Activated naive CD4-positive, alpha-beta T cell treated with anti-CD3 and anti-CD28 coated beads, Interleukin-2, amount 10 ng/mL, durations not matched to agents 7 days and 5 days (primary cell): ENCODE measurements at places on chromosomes 5 and 9.

- DNase-seq, result no peak
These were observed 17.2 kb downstream of the ENHO start for GRCh38 chr9:34505370-34506120.

GRCh38 chr9:106862821-106863720 lies at the start of gene ZNF462:
ZNF462 (plus strand) TSS chr9:106863166; CDS start chr9:106923384, 60,218 bp downstream.
- no peak for DNase-seq

- no peak for DNase-seq
These were observed 44.6 kb downstream of the ADAMTS2 start for GRCh38 chr5:179300581-179301180.

DNA sequence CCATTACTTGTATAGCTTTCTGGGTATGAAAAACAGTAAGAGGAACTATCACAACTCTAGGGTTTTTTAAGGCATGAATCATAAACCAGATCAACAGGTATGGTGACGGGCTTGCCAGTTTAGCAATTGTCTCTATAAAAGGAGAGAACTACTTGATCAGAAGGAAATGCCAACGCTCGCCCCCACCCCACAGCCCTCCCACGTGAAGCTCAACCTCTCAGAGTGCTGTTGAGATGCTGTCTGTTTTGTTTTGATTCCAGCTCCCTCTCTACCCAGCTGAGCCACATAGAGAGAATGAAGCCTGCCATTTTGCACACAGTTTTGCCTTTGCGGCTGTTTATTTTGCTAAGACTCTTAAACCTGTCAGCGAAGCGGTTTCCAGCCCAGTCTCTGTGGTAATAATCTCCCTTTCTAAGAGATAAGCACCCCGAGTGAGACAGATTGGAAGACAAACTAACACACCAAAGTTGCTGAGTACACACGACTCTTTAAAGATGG lies 257.9 kb upstream of the ANKRD55 start:
- DNase-seq, result peak; percentile 36

DNA sequence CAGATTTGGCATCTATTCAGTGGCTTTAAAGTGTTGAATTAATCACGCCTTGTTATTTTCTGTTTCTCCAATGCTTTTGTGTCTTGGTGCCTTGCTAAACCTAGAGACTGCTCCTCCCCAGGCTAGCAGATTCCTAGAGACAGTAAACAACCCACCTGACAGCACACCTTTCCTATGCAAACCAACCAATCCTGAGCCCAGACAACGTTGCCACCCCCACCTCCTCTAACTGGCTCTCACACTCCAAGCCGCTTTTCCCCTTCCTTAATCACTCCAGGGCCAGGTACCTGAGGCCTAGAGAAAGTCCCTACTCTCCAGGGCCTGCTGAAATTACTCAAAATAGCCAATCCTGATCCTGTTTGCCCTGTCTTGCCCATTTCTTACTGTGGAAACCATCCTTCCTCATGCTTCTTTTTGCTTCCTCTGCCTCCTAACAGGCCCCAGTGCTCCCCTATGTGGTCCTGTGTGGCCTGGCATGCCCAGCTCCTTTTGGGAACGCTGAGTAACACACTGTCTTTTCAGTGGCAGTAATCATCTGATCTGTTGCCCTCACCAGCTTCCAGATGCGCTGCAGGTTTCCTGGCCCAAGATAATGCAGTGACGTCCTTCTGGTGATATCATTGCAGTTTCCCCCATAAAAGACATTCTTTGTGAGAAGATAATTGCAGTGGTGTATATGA lies 53.4 kb downstream of the GAS1 start:
- no peak for DNase-seq

DNA sequence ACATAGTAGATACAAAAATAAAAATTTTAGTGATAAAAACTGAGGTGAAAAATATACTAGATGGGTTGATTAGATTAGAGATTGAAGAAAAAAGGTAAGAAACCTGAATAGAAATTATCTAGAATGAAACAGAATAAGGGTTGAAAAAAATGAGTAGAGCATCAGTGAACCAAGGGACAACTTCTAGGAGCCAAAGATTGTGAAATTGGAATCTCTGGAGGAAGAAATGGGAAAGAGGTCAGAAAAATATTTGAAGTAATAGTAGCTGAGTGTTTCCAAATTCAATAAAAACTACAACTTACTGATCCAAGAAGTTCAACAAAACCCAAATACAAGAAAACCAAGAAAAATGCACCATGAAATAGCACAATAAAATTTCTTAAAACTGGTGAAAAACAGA lies 116.6 kb upstream of the STARD4 start:
- no peak for DNase-seq

GRCh38 chr9:112887381-112887780 lies 3.3 kb downstream of the SLC46A2 start:
- no peak for DNase-seq

- DNase-seq, result no peak
These were observed 171.6 kb downstream of the RASEF start for GRCh38 chr9:82891321-82891720.

GRCh38 chr5:134131165-134131564 lies 16.7 kb downstream of the TCF7 start:
- no peak for DNase-seq

DNA sequence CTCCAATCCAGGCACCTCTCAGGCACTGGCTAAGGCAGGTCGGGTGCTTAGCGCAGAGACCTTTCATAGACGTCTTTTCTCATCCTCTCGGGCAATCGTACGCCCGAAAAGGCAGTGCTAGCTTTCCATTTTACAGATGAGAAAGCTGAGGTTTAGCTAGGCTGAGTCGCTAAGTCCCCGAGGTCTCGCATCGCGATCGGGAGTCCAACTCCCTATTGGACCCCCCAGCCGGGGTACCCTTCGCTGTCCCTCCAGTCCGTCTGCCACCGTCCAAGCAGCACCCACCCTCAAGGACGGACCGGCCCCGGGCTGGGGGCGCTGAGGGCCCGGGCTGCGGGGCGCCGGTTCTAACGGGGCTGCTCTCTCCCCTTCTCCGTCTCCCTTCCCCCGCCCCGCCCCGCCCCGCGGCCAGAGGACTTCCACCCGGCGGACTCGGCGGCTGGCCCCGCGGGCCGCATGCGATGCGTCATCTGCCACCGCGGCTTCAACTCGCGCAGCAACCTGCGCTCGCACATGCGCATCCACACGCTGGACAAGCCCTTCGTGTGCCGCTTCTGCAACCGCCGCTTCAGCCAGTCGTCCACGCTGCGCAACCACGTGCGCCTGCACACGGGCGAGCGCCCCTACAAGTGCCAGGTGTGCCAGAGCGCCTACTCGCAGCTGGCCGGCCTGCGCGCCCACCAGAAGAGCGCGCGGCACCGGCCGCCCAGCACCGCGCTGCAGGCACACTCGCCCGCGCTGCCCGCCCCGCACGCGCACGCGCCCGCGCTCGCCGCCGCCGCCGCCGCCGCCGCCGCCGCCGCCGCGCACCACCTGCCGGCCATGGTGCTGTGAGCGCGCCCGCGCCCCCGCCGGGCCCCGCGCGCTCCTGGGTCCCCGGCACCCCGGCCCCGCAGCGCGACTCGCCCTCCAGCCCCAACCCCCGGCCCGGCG lies 12.5 kb upstream of the EXOSC2 start:
- peak; percentile 68 for DNase-seq

GRCh38 chr5:180595381-180596114 lies 4.2 kb upstream of the SCGB3A1 start:
- peak; percentile 18 for DNase-seq

- no peak for DNase-seq
These were observed 82.0 kb downstream of the WNK2 start for GRCh38 chr9:93265972-93266371.

DNA sequence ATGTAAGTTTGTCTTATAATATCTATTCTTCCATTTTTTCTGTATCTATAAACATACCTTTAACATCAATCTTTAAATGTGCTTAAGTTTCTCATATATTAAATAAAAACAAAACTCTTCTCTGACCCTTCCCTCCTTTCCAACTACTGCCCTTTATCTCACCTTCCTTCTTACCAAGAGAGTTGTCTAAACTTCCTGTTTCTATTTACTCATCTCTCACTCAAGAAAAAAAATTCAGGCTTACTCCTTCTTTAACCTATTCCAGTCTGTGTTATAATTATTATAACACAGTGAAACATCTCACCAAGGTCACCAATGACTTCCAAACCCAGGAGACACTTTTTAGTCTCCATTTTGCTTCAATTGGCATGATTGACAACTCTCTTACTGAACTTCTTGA lies 140.9 kb downstream of the CCDC171 start:
- no peak for DNase-seq

- DNase-seq, result no peak
These were observed 7.5 kb downstream of the FAXDC2 start for GRCh38 chr5:154842689-154843530.

- DNase-seq, result no peak
These were observed 41.3 kb upstream of the MEF2C start for GRCh38 chr5:88924330-88924657.

- no peak for DNase-seq
These were observed 65.4 kb downstream of the PTPDC1 start for GRCh38 chr9:94149696-94150095.

DNA sequence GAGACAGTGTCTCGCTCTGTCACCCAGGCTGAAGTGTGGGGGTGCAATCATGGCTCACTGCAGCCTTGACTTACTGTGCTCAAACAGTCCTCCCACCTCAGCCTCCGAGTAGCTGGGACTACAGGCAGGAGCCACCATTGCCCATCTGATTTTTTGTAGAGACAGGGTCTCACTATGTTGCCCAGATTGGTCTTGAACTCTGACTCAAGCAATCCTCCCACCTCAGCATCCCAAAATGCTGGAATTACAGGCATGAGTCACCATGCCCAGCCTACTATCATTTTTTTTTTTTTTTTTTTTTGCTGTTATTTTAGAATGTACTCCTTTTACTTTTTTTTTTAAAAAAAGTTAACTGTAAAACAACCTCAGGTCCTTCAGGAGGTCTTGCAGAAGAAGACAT lies 449.0 kb downstream of the CCDC171 start:
- DNase-seq, result no peak

DNA sequence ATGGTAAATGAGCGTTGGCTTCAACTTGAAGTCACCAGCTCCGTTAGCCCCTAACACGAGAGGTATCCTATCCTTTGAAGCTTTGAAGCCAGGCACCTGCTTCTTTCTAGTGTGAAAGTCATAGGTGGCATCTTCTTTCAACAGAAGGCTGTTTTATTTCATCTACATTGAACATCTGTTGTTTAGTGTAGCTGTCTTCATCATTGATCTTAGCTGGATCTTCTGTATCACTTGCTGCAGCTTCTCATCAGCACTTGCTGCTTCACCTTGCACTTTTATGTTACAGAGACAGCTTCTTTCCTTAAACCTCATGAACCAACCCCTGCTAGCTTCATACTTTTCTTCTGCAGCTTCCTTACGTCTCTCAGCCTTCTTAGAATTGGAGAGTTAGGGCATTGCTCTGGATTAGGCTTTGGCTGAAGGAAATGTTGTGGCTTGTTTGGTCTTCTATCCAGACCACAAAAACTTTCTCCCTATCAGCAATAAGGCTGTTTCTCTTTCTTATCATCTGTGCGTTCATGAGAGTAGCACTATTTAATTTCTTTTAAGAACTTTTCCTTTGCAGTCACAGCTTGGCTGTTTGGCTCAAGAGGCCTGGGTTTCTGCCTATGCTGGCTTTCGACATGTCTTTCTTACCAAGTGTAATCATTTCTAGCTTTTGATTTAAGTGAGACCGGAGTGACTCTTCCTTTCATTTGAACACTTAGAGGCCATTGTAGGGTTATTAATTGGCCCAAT lies 47.2 kb downstream of the PCSK5 start:
- DNase-seq, result no peak

- DNase-seq, result no peak
These were observed 24.6 kb downstream of the ANXA6 start for GRCh38 chr5:151132963-151133362.

- no peak for DNase-seq
These were observed 18.7 kb upstream of the ITGA1 start for GRCh38 chr5:52769061-52769460.

DNA sequence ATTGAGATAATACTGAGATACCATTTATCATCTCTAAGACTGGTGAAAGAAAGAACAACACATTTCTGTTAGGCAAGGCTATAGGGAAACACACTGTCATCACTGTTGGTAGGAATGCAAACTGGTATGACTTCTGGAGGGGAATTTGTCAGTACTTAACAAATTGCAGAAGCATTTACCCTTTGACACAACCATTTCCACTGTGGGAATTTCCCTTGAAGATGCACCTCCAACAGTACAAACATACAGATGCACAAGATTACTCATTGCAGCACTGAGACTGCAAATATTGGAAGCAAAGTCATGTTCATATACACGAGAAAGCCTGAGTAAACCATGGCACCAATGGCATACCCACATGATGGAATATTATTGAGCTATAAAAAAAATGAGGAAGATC lies 17.6 kb downstream of the GM2A start:
- no peak for DNase-seq

GRCh38 chr9:68493958-68494577 lies 46.6 kb downstream of the TMEM252 start:
- DNase-seq, result no peak

- no peak for DNase-seq
These were observed 54.4 kb upstream of the TRAF1 start for GRCh38 chr9:120980951-120981350.

- no peak for DNase-seq
These were observed 204.2 kb upstream of the PTGER4 start for GRCh38 chr5:40475561-40475960.

DNA sequence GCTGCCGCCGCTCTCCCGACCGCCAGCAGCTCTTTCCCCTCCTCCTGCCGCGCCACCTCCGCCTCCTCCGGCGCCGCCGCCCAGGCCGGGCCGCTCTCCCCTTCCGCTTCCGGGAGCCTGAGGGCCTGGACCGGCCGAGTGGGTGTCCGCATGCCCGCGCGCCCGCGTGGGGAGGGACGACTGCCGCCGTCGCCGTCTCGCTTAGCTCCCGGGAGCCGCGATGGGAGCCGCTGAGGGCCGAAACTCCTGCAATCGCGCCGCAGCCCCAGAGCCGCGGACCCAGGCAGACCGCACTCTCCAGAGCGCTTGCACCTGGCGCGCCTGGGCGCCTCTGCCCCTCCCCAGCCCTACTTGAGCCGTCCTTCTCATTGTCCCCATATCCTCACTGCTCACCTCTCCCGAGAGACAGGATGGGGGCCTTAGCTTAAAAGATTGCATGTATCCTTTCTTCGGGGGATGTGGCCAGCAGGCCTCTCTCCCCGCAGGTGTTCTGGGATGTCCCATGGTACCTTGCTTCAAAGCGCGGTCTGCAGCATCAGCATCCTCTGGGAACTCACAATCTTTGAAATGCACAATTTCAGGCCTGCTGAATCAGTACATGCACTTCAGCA lies at the start of gene ZDHHC21:
Gene ZDHHC21, minus strand, starts transcription at position 182 of the 611 bp plus-strand sequence. CDS start 19,092 bp downstream, outside the sequence.
- DNase-seq, result peak; percentile 73

GRCh38 chr9:112380825-112381221 lies 915 bp downstream of the HSDL2 start:
- DNase-seq, result no peak

GRCh38 chr9:85569988-85570387 lies 171.8 kb downstream of the AGTPBP1 start:
- DNase-seq, result no peak

GRCh38 chr5:93164690-93165089 lies 416.3 kb downstream of the NR2F1-AS1 start:
- no peak for DNase-seq

GRCh38 chr9:82184524-82184923 lies 196.0 kb downstream of the SPATA31D1 start:
- DNase-seq, result no peak
